ENCODE measurements at places on chromosomes 3 and 15. TPM values are rescaled to one million over a fixed set of nuclear protein-coding genes. Genes with fewer than 3 reads are reported as not detected.
A peak's percentile ranks its signal among the peaks of the same experiment; 100 is the strongest.

DNA sequence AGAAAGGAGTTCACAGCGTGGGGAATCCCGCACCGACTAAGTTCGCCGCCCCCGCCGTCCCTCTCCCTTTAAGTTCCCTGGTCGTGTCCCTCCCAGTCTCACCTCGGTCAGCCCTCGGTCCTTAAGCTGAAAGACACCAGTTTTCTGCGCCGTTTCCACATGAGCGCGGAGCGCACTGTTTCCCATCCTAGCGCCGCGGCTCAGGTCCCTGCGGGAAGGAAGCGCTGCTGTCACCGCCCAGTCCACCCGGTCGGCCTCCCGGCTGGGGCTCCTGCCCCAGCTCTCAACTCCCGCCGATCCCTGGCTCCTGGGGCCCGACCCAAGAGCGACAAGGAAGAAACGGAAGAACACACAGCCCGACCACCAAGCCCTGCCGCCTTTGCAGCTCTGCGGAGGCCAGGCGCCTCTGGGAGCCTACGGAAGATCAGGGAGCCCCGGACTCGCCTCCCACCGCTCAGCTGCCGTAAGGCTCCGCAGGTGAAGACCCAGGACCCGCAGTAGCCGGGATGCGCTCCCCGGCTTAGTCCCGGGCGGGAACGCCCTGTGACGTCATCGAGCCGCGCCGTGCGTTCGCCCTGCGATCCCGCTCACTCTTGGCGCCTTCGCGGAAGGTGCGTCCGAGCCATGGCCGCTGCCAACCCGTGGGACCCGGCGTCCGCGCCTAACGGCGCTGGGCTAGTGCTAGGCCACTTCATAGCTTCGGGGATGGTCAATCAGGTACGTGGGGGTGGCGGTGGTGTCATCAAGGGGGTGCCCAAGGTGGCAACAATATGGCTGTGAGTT lies at the start of the genes HAUS2 and LRRC57:
TSS of gene HAUS2 (plus strand) at position 590 of the 783 bp plus-strand sequence. CDS start at position 625, 35 bp downstream.
TSS of gene LRRC57 (minus strand) at position 545 of the 783 bp plus-strand sequence. CDS start at position 186, 359 bp downstream.
- peak; percentile 74 for DNase-seq

- DNase-seq, result no peak
Observed at GRCh38 chr3:56677286-56677685, 5.8 kb downstream of the TASOR start.

DNA sequence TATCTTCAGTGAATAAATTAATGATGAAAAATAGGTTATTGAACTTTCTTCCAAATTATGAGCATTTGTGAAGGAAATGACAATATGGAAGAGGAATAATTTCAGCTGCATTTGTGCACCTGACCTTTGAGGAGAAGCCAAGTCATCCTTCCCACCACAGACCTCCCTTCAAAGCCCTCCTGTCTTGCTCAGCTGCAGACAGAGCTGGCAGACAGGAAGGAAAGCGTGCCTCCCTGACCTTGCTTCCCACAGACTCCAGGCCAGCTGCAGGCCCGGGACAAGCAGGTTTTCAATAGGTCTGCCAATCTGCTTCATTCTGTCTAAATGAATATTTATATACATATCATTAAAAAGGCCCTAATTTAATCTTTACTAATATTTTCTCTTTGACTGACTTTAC lies 152.9 kb upstream of the RBMS3 start:
- no peak for DNase-seq

DNA sequence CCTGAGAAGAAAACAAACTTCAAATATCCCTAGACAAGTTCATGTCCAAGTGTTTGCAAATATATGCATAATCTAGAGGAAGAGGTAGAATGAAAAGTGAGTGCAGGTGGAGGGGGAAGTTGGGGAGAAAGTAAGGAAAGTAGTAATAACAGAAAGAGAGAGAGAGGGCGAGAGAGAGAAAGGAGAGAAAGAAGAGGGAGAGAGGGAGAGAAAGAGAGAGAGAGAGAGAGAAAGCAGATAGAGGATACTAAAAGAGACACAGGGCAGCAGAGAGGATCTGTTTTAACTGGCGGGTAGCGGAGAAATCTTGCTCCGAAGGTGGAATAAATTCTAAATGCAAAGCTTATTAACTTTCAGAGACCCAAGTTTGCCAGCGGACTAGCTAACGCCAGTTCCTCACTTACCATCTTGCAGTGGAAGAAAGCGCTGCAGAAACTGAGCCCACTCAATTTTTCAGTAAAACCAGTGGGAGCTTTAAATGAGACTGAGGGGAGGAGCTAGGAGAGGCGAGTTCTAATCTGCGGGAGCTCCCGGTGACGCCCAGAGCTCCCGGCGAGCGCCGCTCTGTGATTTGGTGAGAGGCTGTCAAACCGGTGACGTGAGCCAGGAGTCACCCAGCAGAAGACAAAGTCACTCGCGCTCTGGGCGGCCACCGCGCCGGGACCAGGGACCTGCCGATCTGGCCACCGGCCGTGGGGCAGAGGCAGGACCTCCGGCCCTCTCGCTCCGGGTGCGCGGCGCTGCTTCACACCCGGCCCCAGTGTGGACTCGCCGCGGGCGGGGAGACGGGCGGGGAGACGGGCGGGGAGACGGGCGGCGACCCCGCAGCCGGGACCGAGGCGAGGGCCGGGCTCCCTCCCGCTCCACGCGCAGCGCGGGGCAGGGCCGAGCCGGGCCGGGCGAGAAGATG lies at the start of gene GMNC:
TSS of gene GMNC (minus strand) at position 486 of the 910 bp plus-strand sequence. CDS start at position 407, 79 bp downstream.
- DNase-seq, result no peak

- DNase-seq, result no peak
Observed at GRCh38 chr3:123525433-123525832, 59.4 kb downstream of the HACD2 start.

DNA sequence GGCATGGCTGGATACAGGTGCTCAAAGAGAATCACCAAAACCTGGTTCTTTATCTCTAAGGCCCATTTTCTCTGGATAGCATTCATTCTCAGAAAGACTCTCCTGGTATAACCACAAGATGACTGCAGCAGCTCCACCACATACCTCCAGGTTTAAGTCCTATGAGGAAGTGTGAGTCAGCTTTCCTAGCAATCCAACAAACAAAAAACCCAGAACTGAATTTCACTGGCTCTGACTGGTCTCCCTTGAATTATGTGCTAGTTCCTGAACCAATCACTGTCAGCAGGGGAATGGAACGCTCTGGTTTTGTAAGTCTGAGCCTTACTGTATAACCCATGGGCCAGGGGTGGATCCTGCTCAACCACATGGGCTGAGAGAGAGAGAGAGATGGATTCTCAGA lies 27.2 kb downstream of the MRPL46 start:
- DNase-seq, result no peak

- DNase-seq, result no peak
Observed at GRCh38 chr3:127456471-127457093, 134.0 kb downstream of the TPRA1 start.

DNA sequence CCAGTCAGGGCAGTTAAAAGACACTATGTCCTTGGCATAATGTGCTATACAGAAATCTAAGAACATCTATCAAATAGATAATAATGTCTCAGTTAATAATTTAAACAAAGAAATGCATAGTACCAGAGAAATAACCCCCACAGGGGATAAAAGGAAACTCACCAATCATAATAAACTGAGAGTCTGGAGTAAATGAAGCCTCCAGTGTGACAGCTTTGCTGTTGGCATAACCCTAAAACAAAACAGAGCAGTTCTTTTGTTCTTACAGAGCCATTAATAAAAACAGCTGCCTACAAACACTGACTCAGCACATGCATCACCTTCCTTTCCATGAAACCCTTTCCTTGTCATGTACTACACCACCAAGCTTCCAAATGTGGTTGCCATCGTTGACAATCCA lies 13.5 kb downstream of the PPM1M start:
- DNase-seq, result no peak

The FHIT gene
- 8.9 TPM for total RNA-seq

The CXCR6 gene
- total RNA-seq, result 0.39 TPM

The LRRC31 gene
- not detected for total RNA-seq

The POLG gene
- total RNA-seq, result 37.9 TPM

The CLEC3B gene
- total RNA-seq, result 54.6 TPM

The DYNLT2B gene
- 5.7 TPM for total RNA-seq
